ENCODE measurements at places on chromosomes 2 and 18.

DNA sequence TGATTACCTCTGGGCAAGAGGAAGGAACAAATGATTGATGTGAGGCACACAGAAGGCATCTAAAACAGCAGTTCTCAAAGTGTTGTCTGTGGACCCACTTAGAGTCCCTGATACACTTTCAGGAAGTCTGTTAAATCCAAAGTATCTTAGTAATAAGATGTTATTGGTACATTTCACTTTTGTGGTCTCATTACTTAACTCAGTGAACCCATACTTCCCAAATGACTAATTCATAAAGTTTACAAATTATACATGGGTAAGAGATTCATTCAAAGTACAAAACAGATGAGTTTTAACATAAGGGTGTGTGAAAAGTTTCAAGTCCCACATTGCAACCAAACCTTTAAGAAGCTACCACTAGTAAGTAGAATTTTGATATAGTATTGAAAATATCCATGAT is 440.5 kb downstream of the NUP35 start:
- no peak for DNase-seq

DNA sequence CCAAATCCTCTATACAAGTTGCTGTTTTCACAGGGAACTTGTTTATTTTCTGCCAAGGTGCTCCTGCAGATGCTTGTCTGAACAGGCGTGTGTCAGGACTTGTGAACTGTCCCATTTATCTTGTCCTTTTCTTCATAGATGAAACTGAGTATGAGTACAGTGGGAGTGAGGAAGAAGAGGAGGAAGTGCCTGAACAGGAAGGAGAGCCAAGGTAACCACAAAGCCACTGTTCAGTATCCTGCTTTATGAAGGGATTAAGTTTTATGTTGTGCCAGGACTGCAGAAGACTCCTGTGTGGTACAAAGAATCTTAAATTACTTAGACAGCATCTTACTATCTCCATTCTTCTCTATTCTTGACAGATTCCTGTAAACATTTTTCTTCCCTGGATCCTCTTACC is 145.0 kb downstream of the MAP4K4 start:
- no peak for DNase-seq

- DNase-seq, result no peak
Measured at GRCh38 chr2:165251366-165251765, 12.2 kb downstream of the SCN2A start.

DNA sequence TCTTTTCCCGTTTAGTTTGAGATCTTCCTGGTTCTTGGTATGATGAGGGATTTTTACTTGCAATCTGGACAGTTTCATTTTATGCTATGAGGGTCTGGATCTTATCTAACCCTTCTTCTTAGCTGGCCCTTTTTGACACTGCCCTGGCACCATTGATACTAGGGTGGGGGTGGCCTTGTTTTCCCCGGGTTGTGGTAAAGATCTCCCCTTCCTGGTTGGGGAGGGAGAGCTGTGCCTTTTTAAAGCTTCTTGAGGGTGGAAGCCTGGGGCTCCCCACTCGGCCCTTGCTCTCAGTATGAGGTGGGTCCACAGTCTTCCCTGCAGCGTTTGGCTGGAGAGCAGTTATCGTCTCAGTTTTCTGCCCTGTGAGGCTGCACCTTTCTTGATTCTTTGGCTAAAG is 66.1 kb downstream of the ASB1 start:
- peak; percentile 39 for DNase-seq

GRCh38 chr18:3594760-3595368 is 144.9 kb downstream of the TGIF1 start:
- DNase-seq, result no peak

DNA sequence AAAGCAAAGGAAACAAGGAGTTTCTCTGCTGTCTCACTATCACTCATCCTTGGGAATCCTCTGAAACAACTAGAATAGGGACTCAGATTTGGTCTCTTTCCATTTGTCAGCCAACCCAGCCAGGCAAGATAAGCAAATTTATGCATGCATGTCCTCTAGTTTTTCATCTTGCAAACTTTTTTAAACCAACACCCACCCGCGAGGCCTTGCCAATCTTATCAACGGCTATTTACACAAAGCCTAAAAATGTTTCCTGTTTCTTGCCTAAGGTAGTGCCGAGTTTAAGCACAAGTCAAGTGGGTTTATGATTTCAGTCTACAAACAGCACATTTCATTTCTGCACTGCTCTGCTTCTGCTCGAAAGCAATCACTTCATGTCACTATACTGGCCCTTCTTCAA is 240.9 kb downstream of the STK39 start:
- no peak for DNase-seq

Data from esophagus muscularis mucosa (tissue), 4 donors.